ENCODE measurements at places on chromosomes 3 and 15. TPM values are rescaled to one million over a fixed set of nuclear protein-coding genes. Genes with fewer than 3 reads are reported as not detected.

The LMAN1L gene
- not detected for total RNA-seq

The MST1 gene
- 17.5 TPM for total RNA-seq

The CCK gene
- not detected for total RNA-seq

GRCh38 chr3:31848911-31849310 is 132.2 kb downstream of the OSBPL10 start:
- no peaks in the 10 kb centered on the region for H3K4me1 ChIP-seq
- H3K27ac ChIP-seq = no peak overlapping the region
- H3K4me3 ChIP-seq = no peak overlapping the region
- no peak for DNase-seq
- H3K36me3 ChIP-seq = no peaks in the 10 kb centered on the region

GRCh38 chr3:45939341-45939771 is 3.9 kb upstream of the CXCR6 start:
- H3K27me3 ChIP-seq = no peaks in the 10 kb centered on the region
- H3K27ac ChIP-seq = no peak overlapping the region
- no peak overlapping the region for H3K4me3 ChIP-seq

- H3K27me3 ChIP-seq = no peaks in the 10 kb centered on the region
- no peaks in the 10 kb centered on the region for H3K4me1 ChIP-seq
- no peaks in the 10 kb centered on the region for H3K36me3 ChIP-seq
- no peak for DNase-seq
- H3K27ac ChIP-seq = no peak overlapping the region
- no peak overlapping the region for H3K4me3 ChIP-seq
Observed at GRCh38 chr3:139198186-139198585, 145.6 kb upstream of the MRPS22 start.

GRCh38 chr3:192927016-192927415 is 9.4 kb upstream of the MB21D2 start:
- no peak for DNase-seq
- H3K27me3 ChIP-seq = no peaks in the 10 kb centered on the region
- no peaks in the 10 kb centered on the region for H3K36me3 ChIP-seq
- H3K27ac ChIP-seq = no peak overlapping the region
- no peak overlapping the region for H3K4me3 ChIP-seq

DNA sequence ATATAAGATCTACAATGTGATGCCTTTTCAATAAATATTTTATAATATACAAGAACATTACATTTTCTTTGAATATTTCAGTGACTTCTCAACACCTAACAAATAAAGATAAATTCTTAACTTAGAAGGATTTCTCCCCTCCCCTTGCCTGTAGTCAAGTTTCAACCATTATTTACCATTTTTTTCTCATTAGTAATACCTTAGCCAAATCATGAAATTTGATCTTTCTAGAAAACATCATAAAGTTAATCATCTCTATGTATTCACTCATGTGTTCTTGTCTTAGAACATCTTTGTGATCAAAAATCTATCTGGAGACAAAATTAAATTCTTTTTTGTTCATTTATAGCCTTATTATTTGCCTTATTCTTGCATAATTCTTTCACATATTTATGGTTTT is 1201.8 kb upstream of the EPHA6 start:
- no peak overlapping the region for H3K4me3 ChIP-seq
- H3K4me1 ChIP-seq = no peaks in the 10 kb centered on the region
- H3K27ac ChIP-seq = no peak overlapping the region
- no peaks in the 10 kb centered on the region for H3K27me3 ChIP-seq

GRCh38 chr3:16474216-16474615 is 39.3 kb downstream of the RFTN1 start:
- no peak for DNase-seq
- no peak overlapping the region for H3K4me3 ChIP-seq
- H3K36me3 ChIP-seq = peaks cover 6% of the 10 kb centered on the region

- H3K4me1 ChIP-seq = peaks cover 4% of the 10 kb centered on the region
- H3K27me3 ChIP-seq = no peaks in the 10 kb centered on the region
- DNase-seq = no peak
- no peak overlapping the region for H3K27ac ChIP-seq
- no peaks in the 10 kb centered on the region for H3K36me3 ChIP-seq
- H3K4me3 ChIP-seq = no peak overlapping the region
Observed at GRCh38 chr3:42961633-42962032, 17.5 kb upstream of the GASK1A start.
